ENCODE measurements at places on chromosomes 6 and 20.

DNA sequence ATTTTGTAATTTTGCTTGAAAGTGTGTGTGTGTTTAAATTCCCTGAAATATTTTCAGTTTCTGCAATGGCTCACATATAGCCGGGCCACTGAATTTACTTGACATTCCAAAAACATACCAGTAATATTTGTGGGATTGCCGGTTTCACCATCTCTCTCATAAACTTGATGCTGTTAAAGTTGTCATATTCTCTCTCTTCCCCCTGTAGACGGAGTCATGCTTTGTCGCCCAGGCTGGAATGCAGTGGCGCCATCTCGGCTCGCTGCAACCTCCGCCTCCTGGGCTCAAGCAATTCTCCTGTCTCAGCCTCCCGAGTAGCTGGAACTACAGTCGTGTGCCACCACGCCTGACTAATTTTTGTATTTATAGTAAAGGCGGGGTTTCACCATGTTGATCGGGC lies 122.1 kb downstream of the TIAM2 start:
- H3K27me3 ChIP-seq, result no peaks in the 10 kb centered on the region
- DNase-seq, result no peak
- H3K36me3 ChIP-seq, result no peaks in the 10 kb centered on the region
- H3K27ac ChIP-seq, result no peak overlapping the region

DNA sequence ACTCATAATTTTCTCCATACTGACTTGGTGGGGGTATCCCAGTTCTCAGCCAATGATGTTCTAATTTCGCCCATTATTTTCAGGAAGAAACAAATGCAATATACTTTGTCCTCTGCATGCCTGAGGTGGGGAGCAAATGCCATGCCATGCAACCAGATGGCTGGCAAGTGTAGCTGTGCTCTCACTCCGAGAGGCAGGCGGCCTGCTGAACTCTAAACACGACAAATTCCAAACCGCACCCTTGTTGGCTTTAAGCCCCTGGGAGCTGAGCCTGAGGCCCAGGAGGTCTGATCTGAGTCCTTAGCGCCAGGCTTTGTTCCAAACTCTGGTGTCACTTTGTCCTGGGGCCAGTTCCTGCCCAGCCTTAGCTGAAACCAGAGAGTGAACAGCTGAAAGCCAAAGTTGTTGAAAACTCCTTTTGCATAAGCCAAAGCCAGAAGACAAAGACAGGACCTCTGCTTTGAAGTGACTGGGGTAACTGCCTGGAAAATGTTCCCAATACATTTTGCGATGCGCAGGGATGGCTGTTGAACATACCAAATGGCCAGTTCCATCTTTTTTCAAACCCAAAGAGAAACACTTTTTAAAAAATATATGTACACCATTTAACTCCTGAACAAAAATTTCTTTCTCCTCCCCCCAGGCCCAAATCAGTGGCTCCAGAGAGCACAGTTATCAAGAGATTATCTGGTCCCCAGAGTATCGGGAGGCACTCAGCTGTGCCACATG lies 46.2 kb downstream of the TTI1 start:
- peaks cover 17% of the 10 kb centered on the region for H3K36me3 ChIP-seq
- H3K27ac ChIP-seq, result no peak overlapping the region
- no peak overlapping the region for H3K4me3 ChIP-seq

DNA sequence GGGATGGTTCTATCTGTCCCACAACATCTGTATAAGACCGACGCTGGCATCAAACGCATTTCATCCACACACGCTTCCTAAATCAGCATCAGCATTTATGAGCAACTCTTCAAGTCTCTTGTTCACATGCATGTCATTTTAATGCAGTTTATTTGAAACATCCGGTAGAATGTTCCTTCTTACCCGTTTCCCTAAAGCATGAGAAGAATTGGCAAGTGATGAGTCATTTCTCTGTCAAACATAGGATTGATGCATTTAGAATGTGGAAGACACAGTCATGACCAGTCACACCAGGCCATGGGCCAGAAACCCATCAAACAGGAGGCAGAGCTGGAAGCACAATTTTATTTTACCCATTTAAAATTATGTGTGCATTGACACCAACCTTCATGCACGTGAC lies 122.8 kb downstream of the UST start:
- no peaks in the 10 kb centered on the region for H3K36me3 ChIP-seq
- no peaks in the 10 kb centered on the region for H3K27me3 ChIP-seq
- no peak overlapping the region for H3K27ac ChIP-seq
- no peak overlapping the region for H3K4me3 ChIP-seq

DNA sequence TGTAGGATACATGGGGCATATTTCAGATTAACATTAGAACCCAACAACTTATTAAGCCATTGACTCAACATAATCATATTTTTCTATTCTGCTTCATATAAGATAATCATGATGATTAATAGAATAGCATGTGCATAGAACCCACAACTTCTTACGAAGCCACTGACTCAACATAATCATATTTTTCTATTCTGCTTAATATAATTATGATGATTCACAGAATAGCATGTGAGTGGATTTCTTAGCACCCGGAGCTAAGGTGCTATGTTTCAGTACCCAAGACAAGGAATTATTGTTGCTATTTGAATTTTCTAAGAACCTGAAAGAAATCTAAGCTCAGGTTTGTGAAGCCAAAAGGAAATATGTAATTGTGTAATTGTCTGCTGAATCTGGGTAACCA lies 96.8 kb downstream of the TENT5A start:
- H3K36me3 ChIP-seq, result no peaks in the 10 kb centered on the region
- no peak overlapping the region for H3K4me3 ChIP-seq
- H3K27ac ChIP-seq, result no peak overlapping the region
- no peaks in the 10 kb centered on the region for H3K4me1 ChIP-seq
- no peaks in the 10 kb centered on the region for H3K27me3 ChIP-seq

DNA sequence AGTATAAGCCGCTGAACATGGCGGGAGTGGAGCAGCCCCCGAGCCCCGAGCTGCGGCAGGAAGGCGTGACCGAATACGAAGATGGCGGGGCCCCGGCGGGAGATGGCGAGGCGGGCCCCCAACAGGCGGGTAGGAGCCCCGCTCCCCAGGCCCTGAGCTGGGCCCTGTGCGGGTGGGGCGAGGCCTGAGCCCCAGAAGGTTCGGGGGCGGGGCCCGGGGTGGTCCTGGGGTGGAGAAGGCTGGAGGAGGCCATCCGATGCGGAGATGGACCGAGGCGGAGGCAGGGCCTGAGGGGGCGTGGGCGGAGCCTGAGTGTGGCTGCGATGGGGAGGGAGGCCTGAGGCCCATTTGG lies 7.1 kb downstream of the L3MBTL1 start:
- H3K27ac ChIP-seq, result peak overlapping the region; percentile 88
- H3K4me1 ChIP-seq, result peaks cover 20% of the 10 kb centered on the region
- peaks cover 8% of the 10 kb centered on the region for H3K27me3 ChIP-seq

DNA sequence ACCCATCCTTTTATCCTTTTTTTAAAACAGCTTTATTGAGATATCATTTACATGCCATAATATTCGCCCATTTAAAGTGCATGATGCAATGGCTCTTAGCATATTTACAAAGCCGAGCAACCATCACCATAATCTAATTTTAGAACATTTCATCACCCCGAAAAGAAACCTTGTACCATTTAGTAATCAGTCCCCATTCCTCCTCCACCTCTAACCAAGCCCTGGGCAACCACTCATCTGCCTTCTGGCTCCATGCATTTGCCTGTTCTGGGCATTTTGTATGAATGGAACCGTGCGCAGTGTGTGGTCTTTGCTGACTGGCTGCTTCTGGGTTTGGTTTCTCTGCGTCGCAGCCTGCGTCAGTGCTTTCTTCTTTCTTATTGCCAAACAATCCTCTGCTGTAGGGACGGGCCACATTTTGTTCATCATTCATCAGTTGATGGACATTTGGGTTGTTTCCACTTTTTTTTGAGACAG lies 10.2 kb upstream of the EEF1A2 start:
- H3K4me1 ChIP-seq, result no peaks in the 10 kb centered on the region
- peaks cover 39% of the 10 kb centered on the region for H3K27me3 ChIP-seq
- no peak overlapping the region for H3K4me3 ChIP-seq

- H3K4me3 ChIP-seq, result no peak overlapping the region
- no peaks in the 10 kb centered on the region for H3K27me3 ChIP-seq
Observed at GRCh38 chr20:10135438-10135837, 83.2 kb upstream of the SNAP25 start.

GRCh38 chr20:1934721-1935573 lies 39.7 kb downstream of the SIRPA start:
- no peak overlapping the region for H3K27ac ChIP-seq
- H3K4me1 ChIP-seq, result no peaks in the 10 kb centered on the region
- DNase-seq, result no peak
- H3K4me3 ChIP-seq, result no peak overlapping the region
- H3K36me3 ChIP-seq, result peaks cover 5% of the 10 kb centered on the region
- H3K27me3 ChIP-seq, result peaks cover 45% of the 10 kb centered on the region

DNA sequence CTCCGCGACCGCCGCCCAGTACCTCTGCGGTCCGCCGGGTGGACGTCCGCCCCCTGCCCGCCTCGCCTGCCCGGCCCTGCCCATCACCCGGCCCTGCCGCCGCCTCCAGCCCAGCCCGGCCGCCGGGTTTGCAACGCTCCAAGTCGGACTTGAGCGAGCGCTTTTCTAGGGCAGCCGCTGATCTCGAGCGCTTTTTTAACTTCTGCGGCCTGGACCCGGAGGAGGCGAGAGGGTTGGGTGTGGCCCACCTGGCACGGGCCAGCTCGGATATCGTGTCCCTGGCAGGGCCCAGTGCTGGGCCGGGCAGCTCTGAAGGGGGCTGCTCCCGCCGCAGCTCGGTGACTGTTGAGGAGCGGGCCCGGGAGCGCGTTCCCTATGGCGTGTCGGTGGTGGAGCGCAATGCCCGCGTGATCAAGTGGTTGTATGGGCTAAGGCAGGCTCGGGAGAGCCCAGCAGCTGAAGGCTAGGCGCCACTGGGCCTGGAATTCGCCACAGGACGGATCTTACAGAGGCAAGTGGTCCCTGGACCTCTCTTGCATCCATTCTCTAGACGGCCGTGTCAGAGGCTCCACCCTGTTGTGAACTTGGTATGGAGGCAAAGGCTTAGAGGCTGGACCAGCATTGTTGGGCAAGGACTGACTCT lies 11.8 kb downstream of the FAM110A start:
- peaks cover 51% of the 10 kb centered on the region for H3K4me1 ChIP-seq
- no peak for DNase-seq
- peaks cover 4% of the 10 kb centered on the region for H3K27me3 ChIP-seq
- H3K27ac ChIP-seq, result peak overlapping the region; percentile 62

- H3K36me3 ChIP-seq, result no peaks in the 10 kb centered on the region
- H3K27ac ChIP-seq, result no peak overlapping the region
- H3K27me3 ChIP-seq, result no peaks in the 10 kb centered on the region
- no peak overlapping the region for H3K4me3 ChIP-seq
Observed at GRCh38 chr6:169271158-169271876, 17.7 kb upstream of the THBS2 start.

DNA sequence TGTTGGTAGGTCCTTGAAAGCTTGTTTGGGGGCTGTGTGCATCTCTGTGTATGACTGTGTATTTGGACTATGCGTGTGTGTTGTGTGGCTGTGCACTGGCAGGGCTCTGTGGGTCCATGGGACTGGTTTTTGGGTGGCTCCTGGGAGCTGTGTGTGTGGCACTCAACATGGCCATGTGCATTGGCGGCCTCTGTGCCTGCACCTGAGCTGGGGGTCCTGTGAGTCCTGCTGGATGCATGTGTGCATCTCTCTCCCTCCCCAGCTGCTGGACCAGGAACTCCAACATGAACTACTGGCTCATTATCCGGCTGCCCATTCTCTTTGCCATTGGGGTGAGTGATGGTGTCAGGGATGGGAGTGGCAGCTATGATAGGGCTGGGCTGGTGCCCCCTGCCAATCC lies 30.1 kb downstream of the GLP1R start:
- H3K27me3 ChIP-seq, result peaks cover 24% of the 10 kb centered on the region
- H3K4me3 ChIP-seq, result no peak overlapping the region
- no peak for DNase-seq
- H3K36me3 ChIP-seq, result no peaks in the 10 kb centered on the region
- no peak overlapping the region for H3K27ac ChIP-seq

DNA sequence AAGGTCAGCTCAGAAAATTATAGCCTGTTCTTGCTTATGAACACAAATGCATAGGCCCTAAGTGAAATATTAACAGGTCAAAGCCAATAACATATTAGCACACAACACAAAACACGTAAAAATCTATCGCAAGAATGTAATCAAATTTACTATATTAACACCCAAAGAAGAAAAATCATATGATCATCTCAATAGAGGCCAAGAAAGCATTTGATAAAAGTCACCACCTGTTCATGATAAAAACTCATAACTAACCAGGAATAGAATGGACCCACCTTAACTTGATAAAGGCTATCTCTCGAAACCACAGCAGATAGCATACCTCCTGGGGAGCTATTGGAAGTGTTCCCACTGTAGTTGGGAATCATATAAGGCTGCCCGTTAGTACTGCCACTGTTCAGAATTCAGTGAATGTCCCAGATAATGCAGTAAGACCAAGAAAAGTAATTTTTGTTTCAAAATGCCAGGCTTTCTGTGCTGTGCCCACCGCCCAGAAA lies 21.6 kb downstream of the POFUT1 start:
- H3K27ac ChIP-seq, result no peak overlapping the region
- peaks cover 9% of the 10 kb centered on the region for H3K4me1 ChIP-seq
- H3K27me3 ChIP-seq, result no peaks in the 10 kb centered on the region
- no peak for DNase-seq
- H3K36me3 ChIP-seq, result peaks cover 24% of the 10 kb centered on the region
- H3K4me3 ChIP-seq, result no peak overlapping the region

GRCh38 chr6:146546443-146547043 lies 2.9 kb downstream of the RAB32 start:
- no peak overlapping the region for H3K4me3 ChIP-seq
- DNase-seq, result no peak
- peaks cover 32% of the 10 kb centered on the region for H3K27me3 ChIP-seq

- no peaks in the 10 kb centered on the region for H3K36me3 ChIP-seq
- H3K4me1 ChIP-seq, result peaks cover 8% of the 10 kb centered on the region
- DNase-seq, result peak; percentile 58
- peaks cover 25% of the 10 kb centered on the region for H3K27me3 ChIP-seq
- H3K4me3 ChIP-seq, result no peak overlapping the region
- no peak overlapping the region for H3K27ac ChIP-seq
Observed at GRCh38 chr20:38221119-38221589, 39.4 kb downstream of the KIAA1755 start.

DNA sequence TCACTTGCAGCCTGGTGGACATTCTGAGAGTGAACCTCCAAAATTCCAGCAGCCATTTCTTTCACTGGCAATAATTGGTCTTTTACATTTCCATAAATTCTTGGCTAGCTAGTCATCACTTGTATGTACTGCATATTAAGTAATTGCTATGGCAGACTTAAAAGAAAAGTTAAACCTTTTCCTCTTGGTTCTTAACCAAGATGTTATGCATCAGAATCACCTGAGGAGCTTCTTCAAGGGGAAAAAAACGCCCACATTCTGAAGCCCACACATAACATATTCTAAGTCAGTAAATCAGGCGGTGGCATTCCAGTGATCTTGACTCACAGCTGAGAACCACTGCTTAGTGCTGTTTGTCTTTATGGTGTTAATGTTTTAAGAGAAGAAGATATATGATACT lies 37.0 kb downstream of the CDC40 start:
- no peak for DNase-seq
- peaks cover 20% of the 10 kb centered on the region for H3K4me1 ChIP-seq
- no peak overlapping the region for H3K4me3 ChIP-seq
- H3K27me3 ChIP-seq, result no peaks in the 10 kb centered on the region
- H3K27ac ChIP-seq, result no peak overlapping the region
- H3K36me3 ChIP-seq, result peaks cover 29% of the 10 kb centered on the region

All from naive B cell (primary cell).